ENCODE measurements at places on chromosomes 13 and 19. TPM values are rescaled to one million over a fixed set of nuclear protein-coding genes. Genes with fewer than 3 reads are reported as not detected.

VSTM1 gene
- total RNA-seq = not detected

URAD gene
- total RNA-seq = not detected

CDC42EP5 gene
- 32.1 TPM for total RNA-seq

ZDHHC20 gene
- 61.7 TPM for total RNA-seq

- DNase-seq = no peak
These were observed 3.7 kb upstream of the TMEM272 start for GRCh38 chr13:51848674-51849073.

GRCh38 chr13:111338841-111339240, 18.4 kb downstream of the TEX29 start:
- DNase-seq = no peak

GRCh38 chr19:29812080-29812880, 489 bp downstream of the CCNE1 start:
- no peak for DNase-seq
